Naive B cell (primary cell): ENCODE measurements at places on chromosomes 4 and X.

- H3K36me3 ChIP-seq, result no peaks in the 10 kb centered on the region
- H3K4me3 ChIP-seq, result no peak overlapping the region
- H3K27ac ChIP-seq, result no peak overlapping the region
- H3K27me3 ChIP-seq, result no peaks in the 10 kb centered on the region
Measured at GRCh38 chr4:82739287-82740190, 59.1 kb downstream of the SCD5 start.

- peaks cover 77% of the 10 kb centered on the region for H3K4me1 ChIP-seq
- no peaks in the 10 kb centered on the region for H3K36me3 ChIP-seq
- peak overlapping the region; percentile 44 for H3K4me3 ChIP-seq
- no peak overlapping the region for H3K27ac ChIP-seq
Measured at GRCh38 chr4:26863512-26863911, 2.9 kb downstream of the STIM2 start.

- no peak overlapping the region for H3K4me3 ChIP-seq
- H3K27me3 ChIP-seq, result peaks cover 18% of the 10 kb centered on the region
- H3K36me3 ChIP-seq, result no peaks in the 10 kb centered on the region
- no peak for DNase-seq
- no peaks in the 10 kb centered on the region for H3K4me1 ChIP-seq
Measured at GRCh38 chr4:122548452-122548851, 72.4 kb downstream of the IL21 start.

DNA sequence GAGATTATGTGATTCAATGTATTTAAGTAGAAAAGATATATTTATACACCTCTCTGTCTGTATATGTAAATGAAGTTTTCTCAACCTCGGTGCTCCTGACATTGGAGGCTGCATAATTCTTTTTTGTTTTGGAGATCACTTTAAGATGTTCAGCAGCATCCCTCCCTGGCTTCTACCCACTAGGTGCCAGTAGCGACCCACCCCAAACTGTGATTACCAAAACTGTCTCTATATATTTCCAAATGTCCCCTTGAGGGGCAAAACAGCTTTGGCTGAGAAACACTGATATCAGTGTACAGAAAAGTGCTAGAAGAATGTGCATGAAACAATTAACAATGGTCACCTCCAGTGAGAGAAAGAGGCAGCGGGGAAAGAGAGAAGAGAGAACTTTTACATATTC, 51.2 kb downstream of the DCX start:
- H3K4me1 ChIP-seq, result no peaks in the 10 kb centered on the region
- H3K4me3 ChIP-seq, result no peak overlapping the region
- no peak for DNase-seq
- H3K27ac ChIP-seq, result no peak overlapping the region

DNA sequence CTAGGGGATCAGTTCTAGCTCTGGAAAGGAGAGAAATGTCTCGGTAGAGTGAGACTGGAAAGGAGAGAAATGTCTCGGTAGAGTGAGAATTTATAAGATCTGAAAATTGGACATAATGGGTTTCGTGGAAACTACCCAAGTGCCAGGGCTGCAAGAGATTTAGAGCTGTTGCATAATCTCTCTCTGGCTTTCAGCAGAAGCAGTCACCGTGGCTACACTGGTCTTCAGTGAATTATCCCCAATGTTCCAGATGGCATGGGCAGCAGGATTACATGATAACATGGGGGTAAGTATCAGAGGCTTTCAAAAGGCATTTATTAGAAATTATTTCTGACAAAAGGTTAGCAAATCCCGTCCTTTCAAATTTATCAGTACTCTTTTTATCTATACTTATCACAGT, 435.5 kb downstream of the NKX6-1 start:
- no peaks in the 10 kb centered on the region for H3K36me3 ChIP-seq
- no peaks in the 10 kb centered on the region for H3K27me3 ChIP-seq
- H3K27ac ChIP-seq, result no peak overlapping the region
- no peaks in the 10 kb centered on the region for H3K4me1 ChIP-seq
- no peak for DNase-seq
- H3K4me3 ChIP-seq, result no peak overlapping the region

DNA sequence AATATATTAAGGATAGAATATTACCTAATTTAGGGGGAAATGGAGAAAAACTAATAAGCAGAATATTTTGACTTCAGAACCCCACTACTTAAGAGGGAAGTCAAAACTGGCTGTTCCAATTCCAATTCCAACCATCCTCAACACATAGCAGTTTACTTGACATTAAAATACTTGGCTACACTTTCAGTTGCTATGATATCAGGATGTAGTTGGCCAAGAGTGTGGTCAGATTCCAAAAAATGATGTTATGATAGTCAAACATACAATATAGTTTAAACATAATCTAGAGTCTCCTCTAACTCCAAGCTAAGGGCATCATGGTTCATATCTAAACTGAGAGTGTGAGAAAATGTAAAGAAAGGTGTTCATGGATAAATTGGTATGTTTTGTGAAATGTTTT, 16.5 kb upstream of the SMIM14 start:
- H3K4me1 ChIP-seq, result peaks cover 57% of the 10 kb centered on the region
- DNase-seq, result no peak
- no peaks in the 10 kb centered on the region for H3K36me3 ChIP-seq

- H3K4me3 ChIP-seq, result no peak overlapping the region
- no peak overlapping the region for H3K27ac ChIP-seq
- no peaks in the 10 kb centered on the region for H3K4me1 ChIP-seq
- DNase-seq, result no peak
- H3K36me3 ChIP-seq, result no peaks in the 10 kb centered on the region
- no peaks in the 10 kb centered on the region for H3K27me3 ChIP-seq
Measured at GRCh38 chr4:71648448-71648847, 135.4 kb downstream of the GC start.

DNA sequence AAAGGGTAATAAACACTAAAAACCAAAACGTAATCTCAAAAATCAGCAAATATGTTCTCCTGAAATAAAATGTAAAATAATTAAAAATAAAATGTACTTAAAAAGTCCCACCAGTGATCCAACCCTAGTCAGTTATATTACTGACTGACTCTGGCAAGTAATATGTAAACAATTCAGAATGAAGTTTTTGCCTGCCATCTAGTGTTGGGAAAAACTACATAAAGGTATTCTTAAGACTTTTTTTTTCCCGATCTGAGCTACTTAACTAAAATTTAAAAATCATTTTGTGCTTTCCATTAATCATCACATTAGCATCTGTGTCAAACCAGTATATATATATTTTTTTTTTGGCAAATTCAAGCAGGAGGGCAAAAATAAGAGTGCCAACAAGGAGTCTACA, 24.0 kb downstream of the RCHY1 start:
- H3K36me3 ChIP-seq, result peaks cover 13% of the 10 kb centered on the region
- no peak overlapping the region for H3K4me3 ChIP-seq

GRCh38 chr4:76931087-76931486, 18.5 kb upstream of the SEPTIN11 start:
- no peak for DNase-seq
- H3K36me3 ChIP-seq, result no peaks in the 10 kb centered on the region
- no peak overlapping the region for H3K4me3 ChIP-seq

DNA sequence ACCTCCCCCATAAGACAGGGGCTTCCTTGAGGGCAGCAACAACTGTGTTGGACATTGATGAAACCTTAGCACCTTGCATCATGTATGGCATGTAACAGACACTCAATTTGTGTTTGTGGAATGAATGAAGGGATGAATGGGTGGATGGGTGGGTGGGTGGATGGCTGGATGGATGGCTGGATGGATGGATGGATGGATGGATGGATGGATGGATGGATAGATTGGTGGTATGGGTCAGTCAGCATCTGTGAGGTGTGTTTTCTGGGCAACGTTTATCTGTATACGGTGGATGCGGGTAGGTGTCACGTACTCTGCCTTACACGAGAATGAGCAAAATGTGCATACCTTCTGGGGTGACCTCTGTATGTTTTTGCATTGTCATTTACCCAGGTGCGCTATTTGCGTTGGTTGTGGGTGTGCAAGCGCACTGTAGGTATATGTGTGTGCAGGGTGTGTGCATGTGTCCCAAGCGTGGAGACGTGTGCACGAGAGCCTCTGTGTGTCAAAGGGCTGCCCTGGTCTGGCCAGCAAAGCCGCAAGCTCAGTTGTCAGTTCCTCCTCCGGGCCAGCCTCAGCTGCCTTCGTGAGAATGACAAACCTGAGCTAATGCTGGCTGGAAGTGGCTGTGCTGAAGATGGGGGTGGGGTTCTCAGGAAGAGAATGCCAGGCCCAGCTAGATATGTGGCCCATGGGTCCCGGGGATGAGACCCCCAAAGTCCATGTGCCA, 26.5 kb downstream of the ELF4 start:
- H3K27me3 ChIP-seq, result no peaks in the 10 kb centered on the region
- H3K4me1 ChIP-seq, result peaks cover 50% of the 10 kb centered on the region
- H3K4me3 ChIP-seq, result peak overlapping the region; percentile 84

DNA sequence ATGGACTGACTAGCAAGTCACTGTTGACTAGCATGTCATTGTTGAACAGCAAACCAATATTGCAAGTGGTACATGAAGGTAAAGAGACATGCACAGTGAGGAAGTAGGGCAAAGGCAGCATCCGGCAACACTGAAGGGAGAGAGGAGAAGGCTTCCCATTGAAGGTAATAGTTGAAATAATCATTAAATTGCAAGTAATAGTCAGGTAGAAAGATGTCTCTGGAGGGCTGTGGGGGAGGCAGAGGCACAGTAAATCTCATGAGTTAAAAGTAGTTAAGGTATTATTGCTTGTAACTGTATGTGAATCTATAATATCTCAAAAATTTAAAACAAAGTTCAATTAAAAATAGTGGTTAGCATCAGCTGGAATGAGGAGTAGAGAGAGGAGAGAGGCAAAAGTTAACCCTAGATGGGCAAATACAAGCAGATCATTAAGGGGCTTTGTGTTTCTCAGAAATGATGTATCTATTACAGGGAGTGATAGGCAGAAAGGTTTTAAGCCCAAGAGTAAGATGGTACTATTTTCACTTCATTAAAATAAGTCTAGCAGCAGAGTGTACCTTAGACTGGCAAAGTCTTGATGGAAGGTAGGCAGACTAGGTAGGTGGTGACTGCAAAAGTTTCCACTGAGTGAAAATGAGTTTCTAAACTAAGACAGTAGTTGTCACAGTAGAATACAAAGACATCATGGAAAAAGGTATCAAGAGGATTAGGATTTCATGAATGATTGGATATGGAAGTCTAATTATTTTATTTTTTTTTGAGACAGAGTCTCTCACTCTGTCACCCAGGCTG, 776.6 kb downstream of the RAB28 start:
- no peaks in the 10 kb centered on the region for H3K36me3 ChIP-seq
- H3K27me3 ChIP-seq, result peaks cover 10% of the 10 kb centered on the region
- H3K4me1 ChIP-seq, result no peaks in the 10 kb centered on the region
- no peak for DNase-seq

- DNase-seq, result no peak
- H3K27ac ChIP-seq, result no peak overlapping the region
- no peaks in the 10 kb centered on the region for H3K36me3 ChIP-seq
- H3K27me3 ChIP-seq, result no peaks in the 10 kb centered on the region
- no peaks in the 10 kb centered on the region for H3K4me1 ChIP-seq
Measured at GRCh38 chr4:44237643-44238042, 211.0 kb downstream of the KCTD8 start.

- peaks cover 5% of the 10 kb centered on the region for H3K27me3 ChIP-seq
- no peaks in the 10 kb centered on the region for H3K4me1 ChIP-seq
- H3K27ac ChIP-seq, result no peak overlapping the region
- no peak for DNase-seq
- no peaks in the 10 kb centered on the region for H3K36me3 ChIP-seq
Measured at GRCh38 chr4:129176864-129177263, 80.9 kb downstream of the C4orf33 start.

- H3K27ac ChIP-seq, result no peak overlapping the region
- H3K27me3 ChIP-seq, result peaks cover 6% of the 10 kb centered on the region
- H3K4me1 ChIP-seq, result no peaks in the 10 kb centered on the region
- no peak for DNase-seq
Measured at GRCh38 chr4:168755598-168756477, 254.2 kb downstream of the CBR4 start.

DNA sequence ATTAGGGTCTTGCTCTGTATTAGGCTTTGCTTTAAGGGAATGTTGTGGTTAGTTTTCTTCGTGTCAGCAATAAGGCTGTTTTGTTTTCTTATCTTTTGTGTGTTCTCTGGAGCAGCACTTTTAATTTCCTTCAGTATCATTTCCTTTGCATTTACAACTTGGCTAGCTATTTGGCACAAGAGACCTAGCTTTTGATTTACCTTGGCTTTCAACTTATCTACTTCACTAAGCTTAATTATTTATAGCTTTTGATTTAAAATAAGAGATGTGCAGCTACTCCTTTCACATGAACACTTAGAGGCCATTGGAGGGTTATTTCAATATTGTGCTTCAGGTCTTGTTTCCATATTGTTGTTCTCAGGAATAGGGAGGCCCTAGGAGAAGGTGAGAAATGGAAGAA, 68.2 kb downstream of the FAT4 start:
- H3K27me3 ChIP-seq, result no peaks in the 10 kb centered on the region
- no peak overlapping the region for H3K27ac ChIP-seq
- no peaks in the 10 kb centered on the region for H3K36me3 ChIP-seq
- no peak overlapping the region for H3K4me3 ChIP-seq
- no peak for DNase-seq

DNA sequence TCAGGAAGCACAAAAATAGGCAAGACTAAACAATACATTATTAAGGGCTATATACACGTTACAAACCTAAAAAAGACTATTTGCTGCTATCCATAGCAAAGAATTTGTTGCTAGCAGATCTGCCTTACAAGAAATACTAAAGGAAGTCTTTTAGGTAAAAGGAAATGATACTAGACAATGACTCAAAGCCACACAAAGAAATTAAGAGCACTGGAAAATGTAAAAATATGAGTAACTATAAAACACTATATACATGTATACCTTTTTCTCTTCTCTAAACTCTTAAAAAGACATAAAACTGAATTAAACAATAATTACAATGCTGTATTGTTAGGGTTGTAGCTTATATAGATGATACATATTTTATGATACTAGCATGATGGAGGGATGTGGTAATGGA, 25.7 kb downstream of the SLC9A7 start:
- no peak overlapping the region for H3K27ac ChIP-seq
- H3K4me3 ChIP-seq, result no peak overlapping the region
- no peaks in the 10 kb centered on the region for H3K27me3 ChIP-seq
- peaks cover 24% of the 10 kb centered on the region for H3K36me3 ChIP-seq
- peaks cover 9% of the 10 kb centered on the region for H3K4me1 ChIP-seq

DNA sequence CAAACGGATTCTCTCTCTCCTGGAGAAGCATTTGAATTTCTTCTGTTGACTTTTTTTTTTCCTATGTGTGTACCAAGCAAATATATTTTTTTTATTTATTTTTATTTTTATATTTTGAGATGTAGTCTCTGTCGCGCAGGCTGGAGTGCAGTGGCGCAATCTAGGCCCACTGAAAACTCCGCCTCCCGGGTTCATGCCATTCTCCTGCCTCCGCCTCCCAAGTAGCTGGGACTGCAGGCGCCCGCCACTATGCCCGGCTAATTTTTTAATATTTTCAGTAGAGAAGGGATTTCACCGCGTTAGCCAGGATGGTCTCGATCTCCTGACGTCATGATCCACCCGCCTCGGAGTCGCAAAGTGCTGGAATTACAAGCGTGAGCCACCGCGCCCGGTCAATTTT, 549.5 kb upstream of the GNPDA2 start:
- H3K4me1 ChIP-seq, result no peaks in the 10 kb centered on the region
- no peaks in the 10 kb centered on the region for H3K36me3 ChIP-seq
- H3K4me3 ChIP-seq, result no peak overlapping the region
- H3K27ac ChIP-seq, result no peak overlapping the region
